Midbrain (tissue), 1 donor: ENCODE measurements at places on chromosomes 2 and 18.

- DNase-seq = no peak
These were observed 4.0 kb upstream of the GPBAR1 start for GRCh38 chr2:218256612-218257350.

DNA sequence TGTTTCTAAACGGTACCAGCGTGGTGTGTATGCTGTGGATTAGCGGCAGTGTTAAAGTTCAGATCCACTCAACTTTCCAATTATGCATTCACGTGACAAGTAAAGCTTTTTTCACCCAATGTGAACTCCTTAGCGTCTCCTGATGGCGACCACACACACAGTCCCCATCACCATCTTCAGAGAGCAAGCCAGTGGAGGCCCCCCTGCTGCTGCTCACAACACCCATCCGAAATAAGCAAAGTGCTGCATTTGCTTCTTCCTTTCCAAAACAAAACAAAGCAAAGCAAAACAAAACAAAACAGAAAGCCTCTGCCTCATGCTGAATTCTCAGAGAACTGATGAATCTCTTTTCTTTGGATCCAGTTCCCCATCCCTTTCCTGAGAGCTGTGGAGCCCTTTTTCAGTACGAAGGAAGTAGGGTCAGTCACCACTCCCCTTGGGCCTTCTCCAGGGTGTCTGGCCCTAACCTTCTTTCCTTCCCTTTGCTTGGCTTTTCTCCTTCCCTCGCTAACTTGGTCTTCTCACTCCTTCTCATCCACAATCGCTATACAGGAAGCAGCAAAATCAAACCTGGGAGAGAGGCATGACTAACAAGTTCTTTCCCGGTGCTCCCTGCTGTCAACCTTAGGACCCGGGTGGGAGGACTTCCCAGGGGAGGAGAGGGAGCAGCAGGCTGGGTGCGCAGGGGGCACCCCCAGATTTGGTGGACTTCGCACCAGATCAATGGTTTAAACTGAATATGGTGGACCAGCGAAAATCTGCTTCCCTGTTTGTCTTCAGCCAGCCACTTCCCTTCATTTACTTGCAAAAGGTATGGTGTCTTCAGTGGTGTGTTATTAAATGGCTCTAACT, 56.0 kb downstream of the NRP2 start:
- DNase-seq = no peak

GRCh38 chr18:33611525-33612135, 33.6 kb downstream of the ASXL3 start:
- DNase-seq = no peak

- DNase-seq = no peak
These were observed 119.8 kb downstream of the BCL2 start for GRCh38 chr18:63199743-63200241.

- DNase-seq = no peak
These were observed 831.6 kb upstream of the CHAC2 start for GRCh38 chr2:52936029-52936428.

DNA sequence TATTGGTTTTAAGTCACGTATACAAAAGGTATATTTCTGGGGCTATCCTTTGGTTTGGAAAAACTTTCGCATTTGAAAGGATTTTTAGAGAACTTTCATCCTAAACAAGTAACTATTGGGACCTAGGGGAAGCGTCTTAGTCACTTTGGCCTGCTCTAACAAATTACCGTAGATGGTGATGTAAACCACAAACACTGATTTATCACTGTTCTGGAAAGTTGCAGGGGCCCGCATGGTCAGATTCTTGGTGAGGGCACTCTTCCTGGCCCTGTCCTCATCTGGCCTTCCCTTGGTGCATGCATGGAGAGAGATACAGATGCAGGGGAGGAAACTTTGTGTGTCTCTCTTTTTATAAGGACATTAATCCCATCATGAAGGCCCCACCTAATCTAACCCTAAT, 49.1 kb upstream of the ANKRD62 start:
- no peak for DNase-seq
